ENCODE measurements at places on chromosomes 1 and 21.

- no peak for DNase-seq
Measured at GRCh38 chr1:114299331-114299975, 145.8 kb upstream of the SYT6 start.

DNA sequence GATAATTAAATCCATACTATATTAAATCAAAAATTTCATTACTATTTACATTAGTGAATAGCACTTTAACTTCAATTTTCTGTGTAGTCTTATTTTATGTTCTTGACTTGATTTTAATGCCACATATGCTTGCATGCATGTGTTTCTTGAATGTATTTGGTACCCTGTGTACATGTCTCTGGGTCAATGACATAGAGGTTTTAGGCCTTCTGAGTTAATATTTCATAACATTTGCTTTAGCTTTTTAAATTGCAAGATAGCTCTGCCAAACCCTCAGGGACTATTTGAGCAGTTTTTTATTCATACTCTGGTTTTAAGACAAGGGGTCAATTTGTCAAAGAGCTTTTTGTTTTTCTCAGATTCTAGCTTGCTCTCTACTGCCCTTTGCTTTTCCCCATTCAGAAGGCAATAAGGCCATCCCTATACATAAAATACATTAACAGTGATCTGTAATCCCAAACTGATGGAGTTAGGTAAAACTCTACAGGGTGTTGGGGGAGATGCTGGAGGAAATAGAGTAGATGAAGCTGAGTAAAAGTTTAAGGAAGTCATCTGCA lies 5.0 kb downstream of the MLLT11 start:
- DNase-seq: no peak

- no peak for DNase-seq
Measured at GRCh38 chr1:178485541-178485981, 11.2 kb downstream of the CLEC20A start.

DNA sequence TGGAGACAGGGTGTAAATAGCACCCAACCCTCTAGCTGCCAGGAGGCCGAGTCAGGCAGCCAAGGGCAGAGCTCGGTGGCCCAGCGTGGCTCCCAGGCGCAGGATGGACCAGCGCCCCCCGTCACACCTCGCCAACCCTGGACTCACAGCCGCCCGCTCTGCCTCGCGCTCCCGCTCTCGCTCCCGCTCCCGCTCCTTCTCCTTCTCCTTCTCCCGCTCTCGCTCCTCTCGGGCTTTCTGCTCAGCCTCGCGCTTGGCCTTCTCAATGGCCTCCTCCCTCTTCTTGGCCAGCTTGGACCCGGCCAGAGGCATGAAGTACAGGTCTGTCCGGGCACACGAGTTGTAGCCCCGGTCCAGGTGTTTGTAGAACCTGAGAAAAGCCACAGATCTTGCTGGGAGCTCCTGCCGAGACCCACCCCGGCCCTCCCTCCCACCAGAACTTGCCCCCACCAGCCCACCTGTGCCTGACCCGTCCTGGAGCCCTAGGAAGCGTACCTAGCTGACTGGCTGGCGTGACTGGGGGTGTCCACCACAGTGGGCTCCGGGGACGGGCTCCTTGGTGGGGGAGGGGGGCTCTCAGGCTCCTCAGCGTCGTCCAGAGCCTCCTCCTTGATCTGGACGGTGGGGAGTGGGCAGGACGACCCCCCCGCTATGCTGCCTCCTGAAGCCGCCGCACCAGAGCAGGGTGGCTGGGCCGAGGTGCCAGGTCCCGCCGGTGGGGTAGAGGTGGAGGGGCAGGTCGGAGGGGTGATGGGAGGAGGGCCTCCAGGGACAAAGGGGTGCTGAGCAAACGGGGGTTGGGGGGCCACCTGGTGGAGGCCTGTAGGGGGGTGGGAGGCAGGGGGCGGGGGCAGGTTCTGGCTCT lies 41.9 kb downstream of the SLC45A1 start:
- no peak for DNase-seq

DNA sequence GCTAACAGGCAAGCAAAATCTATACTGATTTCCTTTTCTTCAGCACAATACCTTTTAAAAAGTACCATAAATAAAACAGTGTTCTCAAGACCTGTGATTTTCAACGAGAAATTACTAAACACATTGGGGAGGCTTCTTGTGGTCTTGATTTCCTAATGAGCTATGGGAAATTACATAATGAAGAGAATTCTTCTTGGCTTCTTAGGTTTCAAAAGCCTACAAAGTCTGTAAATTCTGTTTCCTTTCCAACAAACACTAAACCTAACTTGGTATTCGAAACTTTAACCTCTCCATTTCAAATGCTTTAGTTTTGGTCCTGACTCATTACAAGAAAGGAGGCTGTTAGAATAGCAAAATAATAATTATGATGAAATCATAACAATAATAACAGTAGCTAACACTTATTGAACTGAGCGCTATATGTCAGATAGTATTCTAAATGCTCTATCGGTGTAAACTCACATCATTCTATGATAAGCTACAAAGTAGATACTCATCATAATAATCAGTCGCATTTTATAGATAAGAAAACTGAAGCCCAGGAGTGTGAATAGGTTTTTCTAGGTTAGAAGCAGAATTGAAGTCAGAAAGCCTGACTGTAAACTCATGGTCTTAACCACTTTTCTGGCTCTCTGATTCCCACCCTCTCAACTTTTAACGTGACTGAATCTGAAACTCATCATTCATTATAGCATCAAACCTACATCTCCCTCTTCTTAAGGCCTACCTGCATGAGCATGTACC lies 486.7 kb downstream of the SMYD3 start:
- DNase-seq: no peak

DNA sequence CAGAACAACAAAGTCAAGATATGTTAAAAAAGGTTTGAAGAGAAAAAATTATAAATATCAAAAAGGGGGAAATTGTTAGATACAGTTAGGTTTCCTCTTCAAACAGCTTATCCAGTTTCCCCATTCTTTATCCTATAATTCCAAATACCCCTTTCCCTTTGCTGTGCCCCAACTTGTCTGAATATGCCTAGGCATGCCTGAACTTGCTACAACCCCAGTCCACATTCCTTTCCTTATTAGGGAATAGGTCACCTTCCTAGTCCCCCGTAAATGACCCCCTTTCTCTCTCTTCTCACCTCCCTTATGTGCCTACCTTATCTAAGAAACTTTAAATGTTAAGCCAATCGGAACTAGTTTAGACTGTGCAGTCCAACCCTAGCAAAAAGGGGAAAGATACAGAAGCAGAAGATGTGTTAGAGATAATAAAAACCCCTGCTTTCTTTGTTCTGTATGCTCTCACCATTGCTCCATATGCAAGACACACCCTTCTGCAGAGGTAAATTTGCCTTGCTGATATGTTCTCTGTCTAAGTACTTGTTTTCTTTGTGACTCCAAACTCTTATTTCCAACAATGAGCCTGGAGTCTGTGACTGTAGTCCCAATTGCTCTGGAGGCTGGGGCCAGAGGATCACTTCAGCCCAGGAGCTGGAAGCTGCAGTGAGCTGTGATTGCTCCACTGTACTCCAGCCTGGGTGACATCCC lies 810.1 kb downstream of the PLA2G4A start:
- no peak for DNase-seq

DNA sequence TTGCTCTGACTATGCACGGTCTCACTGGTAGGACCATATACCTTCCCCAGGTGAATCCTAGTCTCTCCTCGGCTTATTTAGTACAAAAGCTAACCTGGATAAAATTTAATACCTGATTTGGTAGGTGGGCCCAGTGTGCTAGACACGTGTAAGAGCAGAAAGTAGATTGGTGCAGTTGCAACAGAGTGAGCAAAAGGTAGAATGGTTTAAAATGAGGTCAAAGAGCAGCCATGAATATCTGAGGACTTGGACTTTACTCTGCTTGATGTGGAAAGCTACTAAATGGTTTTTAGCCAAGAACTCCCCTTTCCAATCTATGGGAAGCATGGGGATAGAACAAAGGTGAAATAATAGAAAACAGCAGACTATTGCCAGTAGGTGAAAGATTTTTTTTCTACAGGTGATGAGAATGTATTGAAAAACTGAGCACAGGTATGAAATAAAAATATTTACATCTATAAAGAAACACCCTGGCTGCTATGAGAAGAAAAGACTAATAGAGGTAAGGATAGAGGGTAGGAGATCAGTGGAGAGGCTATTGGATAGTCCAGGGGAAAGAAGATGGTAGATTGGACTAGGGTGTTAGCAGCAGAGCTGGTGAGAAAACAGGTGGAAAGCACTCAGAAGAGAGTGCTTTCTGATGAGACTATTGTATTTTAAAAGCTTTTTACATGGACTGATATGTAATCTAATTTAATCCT lies 61.3 kb upstream of the BCL9 start:
- DNase-seq: no peak

GRCh38 chr21:38758501-38759214 lies 47.1 kb upstream of the ETS2 start:
- DNase-seq: no peak

DNA sequence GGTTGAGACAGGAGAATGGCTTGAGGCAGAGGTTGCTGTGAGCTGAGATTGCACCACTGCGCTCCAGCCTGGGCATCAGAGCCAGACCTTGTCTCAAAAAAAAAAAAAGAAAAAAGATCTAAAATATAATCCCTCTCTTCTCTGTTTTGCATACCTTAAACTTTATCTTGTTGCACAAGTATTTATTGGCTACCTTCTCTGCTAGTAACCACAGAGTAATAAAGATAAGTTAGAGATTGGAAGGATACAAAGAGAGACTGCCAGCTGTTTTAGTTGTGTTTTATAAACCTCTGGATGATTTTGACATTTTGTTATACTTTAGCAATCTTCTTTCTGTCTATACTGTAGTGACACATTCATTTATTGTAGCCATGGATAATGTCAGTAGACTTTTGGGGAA lies 27.7 kb downstream of the AGO3 start:
- no peak for DNase-seq

GRCh38 chr1:204102029-204102611 lies 29.2 kb downstream of the SOX13 start:
- DNase-seq: no peak

DNA sequence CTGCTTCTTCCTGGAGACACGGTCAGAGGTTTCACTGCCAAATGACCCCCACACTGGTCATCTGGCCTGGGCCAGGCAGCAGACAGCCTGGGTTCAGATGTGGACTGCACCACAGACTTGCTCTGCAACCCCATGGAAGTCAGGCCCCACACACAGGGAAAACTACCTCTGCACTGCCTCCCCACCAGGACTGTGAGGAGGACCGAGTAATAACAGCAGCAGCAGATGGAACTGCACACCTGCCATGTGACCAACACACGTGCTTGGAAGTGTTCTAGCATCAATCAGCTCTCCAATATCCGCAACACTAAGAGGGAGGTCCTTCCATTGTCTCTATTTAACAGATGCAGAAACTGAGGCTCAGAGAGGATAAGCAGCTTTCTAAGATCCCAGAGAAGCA lies 51.4 kb downstream of the SLC9A1 start:
- DNase-seq: no peak

DNA sequence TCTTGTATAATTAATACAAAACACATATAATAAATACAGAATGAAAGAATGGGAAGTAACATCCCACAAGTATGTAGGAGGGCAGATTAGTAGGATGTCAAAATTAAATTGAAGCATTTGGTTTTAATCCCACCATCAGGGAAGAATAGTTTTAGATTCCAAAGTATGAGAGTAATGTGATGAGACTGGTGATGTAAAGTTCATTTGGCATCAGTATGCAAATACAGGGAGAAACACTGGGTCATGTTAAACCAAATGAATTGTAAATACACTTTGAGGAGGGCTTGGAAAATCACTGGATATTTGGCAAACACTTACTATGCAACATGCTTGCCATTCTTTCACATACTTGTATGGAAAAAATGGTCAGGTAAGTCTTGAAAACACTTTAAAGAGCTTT lies 358.8 kb downstream of the DPYD start:
- DNase-seq: no peak

- no peak for DNase-seq
Measured at GRCh38 chr21:30434033-30434631, 4.1 kb downstream of the KRTAP13-4 start.

- DNase-seq: no peak
Measured at GRCh38 chr21:29256126-29256910, 42.4 kb upstream of the BACH1 start.

DNA sequence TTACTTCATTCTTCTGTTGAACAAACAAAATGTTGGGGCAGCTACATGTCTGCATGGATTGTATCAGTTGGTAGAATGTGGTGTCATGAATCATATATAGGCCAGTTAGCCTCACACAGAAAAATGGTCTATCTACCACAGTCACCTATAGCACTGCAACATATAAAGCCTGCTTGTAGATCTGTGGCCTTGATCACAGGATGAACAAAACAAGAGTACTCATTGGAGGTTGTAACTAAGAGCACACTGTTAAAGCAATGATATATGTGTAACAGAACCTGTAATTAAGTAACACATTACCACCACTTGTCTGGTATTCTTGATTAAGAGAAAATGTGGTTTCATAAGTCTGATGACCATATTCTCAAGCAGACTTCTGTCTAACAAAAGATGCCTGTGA lies 167.3 kb upstream of the SGIP1 start:
- no peak for DNase-seq

- DNase-seq: no peak
Measured at GRCh38 chr21:32710069-32710784, 17.6 kb downstream of the SYNJ1 start.

GRCh38 chr1:116360429-116361173 lies 12.4 kb upstream of the ATP1A1 start:
- DNase-seq: no peak

- no peak for DNase-seq
Measured at GRCh38 chr1:78790174-78790573, 140.5 kb downstream of the IFI44 start.

- DNase-seq: no peak
Measured at GRCh38 chr1:33930346-33931110, 66.6 kb downstream of the HMGB4 start.

GRCh38 chr1:154371436-154371835 lies 33.7 kb upstream of the IL6R start:
- no peak for DNase-seq

DNA sequence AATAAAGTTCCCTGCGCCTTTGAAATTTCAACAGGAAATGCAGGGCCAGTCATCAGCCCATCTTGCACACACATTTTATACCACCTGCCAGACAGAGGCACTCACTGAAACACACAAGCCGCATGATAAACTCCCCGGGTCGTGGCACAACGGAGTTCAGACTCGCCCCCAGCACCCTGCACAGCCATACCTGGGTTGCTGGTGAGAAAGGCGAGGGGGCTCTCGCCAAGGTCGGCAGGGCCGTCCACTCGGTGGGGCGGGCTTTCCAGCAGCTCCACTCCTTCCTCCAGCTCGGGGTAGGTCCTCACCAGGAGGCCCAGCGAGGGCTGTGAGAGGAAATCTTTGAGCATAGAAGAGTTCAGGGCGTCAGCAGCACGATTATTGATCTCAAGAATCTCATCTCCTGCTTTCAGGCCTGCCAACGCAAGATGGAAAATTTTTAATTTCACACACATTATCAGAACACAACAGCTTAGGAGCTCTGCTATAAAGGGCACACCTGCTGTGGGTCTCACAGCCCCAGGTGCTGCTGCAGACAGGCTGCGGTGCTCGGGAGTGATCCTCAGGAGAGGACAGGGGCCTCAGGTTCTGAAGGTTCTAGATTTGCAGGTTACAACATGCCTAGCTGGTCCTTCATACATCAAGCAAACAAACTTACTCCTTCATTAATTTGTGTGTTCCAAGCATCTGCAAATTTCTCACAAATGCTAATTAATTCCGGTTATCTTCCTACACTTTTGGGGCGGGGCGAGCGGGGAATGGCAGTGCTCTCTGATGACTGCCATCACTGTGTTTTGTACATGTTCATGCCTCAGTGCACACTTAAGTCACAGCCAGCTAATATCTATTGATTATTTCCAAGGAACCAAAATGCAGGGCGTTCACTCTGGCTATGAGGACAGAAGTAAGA lies 144.2 kb upstream of the KRTAP19-8 start:
- DNase-seq: peak; percentile 73

- no peak for DNase-seq
Measured at GRCh38 chr21:28447462-28447861, 545.2 kb downstream of the LTN1 start.

Measured in activated T-cell treated with anti-CD3 and anti-CD28 coated beads, Interleukin-2, amount 50 U/mL, for 1 hour (primary cell).